ENCODE measurements at places on chromosomes 4 and X.

GRCh38 chrX:56343219-56343618 lies 111.1 kb downstream of the KLF8 start:
- DNase-seq = no peak

GRCh38 chr4:112422644-112423043 lies 93.3 kb downstream of the NEUROG2 start:
- DNase-seq = no peak

GRCh38 chr4:143441678-143442077 lies 71.8 kb upstream of the SMARCA5 start:
- DNase-seq = peak; percentile 18

DNA sequence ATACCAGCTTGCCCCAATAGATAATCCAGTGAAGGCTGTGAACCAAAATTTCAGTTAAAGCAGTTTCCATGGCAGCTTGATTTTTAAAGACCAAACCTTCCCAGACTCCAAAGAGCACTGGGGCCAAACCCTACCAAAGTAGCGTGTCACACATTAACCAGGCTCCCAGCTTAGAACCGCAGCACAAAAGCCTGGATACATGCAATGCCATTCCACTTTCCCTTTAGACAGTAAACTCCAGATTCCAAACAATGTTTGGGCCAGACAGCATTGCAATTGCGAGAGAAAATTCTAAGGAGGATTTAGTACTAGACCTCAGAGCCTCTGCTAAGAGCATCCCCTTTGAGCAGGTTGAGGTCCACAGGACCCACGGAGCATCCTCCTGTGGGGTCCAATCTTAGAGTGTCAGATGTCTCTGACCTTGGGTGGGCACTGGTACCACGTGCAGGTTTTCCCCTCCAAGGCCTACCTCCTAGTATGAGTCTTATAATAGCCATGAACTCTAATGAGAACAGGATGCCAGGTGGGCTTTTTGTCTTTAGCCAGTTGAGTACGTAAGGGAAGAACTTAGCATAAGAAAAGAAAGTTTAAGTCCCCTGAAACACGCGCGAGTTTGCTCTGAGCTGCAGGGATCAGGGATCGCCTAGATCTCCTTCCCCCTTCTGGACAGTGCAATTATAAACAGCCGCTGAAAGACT lies 38.8 kb downstream of the MGARP start:
- no peak for DNase-seq

DNA sequence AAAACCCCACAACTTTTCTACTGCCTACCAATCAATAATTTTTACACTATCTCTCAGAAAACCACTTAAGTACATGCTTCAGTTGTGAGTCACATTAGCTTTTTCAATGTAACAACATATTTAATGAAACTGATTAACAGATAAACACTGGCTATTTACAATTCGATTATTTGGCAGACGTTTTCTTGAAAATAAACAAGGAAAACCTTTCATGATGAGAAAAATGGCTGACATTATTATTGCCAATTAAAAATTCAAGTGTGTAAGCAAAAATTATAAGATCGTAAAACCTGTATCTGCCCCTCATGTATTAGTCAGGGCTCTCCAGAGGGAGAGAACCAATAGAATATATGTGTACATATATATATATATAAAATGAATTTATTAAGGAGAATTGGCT lies 1555.5 kb upstream of the IGFBP7 start:
- no peak for DNase-seq

DNA sequence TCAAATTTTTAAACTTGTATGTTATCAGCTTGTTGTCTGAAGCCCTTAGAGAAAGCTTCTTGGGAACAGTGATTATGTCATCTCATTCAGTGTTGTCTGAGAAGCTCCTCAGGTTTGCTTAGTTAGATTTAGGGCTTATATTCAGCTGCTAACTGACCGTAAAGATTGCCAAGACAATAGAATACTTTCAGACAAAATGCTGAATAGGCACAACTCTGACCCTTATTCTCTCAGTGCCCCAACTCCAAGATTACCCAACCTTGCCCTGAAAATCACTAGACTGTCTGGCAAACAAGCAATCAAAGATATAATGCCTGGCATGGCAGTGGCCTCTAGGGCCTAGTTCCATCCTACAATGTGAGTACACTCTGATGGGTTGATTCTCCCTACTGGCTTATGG lies 950.5 kb upstream of the HS3ST1 start:
- DNase-seq = no peak

- no peak for DNase-seq
Measured at GRCh38 chr4:153020457-153020856, 84.3 kb downstream of the FHDC1 start.

DNA sequence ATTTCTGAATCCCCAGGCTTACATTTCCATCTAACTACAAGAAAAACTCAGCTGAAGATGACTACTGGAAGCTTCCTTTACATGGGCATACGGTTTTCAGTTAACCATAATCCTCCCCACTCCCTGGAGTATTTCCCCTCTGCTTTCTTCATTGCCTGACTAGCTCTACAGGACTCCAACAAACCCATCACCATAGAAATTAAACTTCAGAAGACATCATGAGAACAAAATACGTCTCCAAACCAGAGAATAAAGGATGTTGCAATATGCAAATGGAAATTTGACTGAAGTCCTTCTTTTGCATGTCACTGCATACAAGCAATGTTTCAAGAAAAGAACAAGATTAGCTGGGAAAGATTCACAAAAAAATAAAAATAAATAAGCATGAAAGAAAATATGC lies 170.2 kb upstream of the PCDH18 start:
- no peak for DNase-seq

DNA sequence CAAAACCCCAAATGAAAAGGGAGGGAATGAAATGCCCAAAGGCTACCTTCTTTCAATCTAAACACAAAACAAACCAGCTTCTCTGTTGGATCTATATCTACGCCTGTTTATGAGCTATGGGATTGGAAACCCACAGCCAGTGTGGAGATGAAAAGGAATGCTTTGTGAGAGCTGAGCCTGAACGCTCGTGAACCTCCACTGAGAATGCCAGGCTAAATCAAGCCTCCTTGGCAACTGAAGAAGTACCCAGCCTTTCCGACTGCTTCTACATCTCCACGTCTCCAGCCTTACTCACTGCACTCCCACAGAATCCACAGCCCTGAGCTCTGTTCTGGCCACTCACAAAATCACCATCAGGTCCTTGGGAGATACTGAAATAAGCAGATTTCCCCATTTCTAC lies 31.8 kb downstream of the PROM1 start:
- no peak for DNase-seq

GRCh38 chr4:52750819-52751486 lies at the start of gene ERVMER34-1:
Gene ERVMER34-1 (minus strand): TSS chr4:52751425. CDS start chr4:52745520, 5,905 bp downstream.
- no peak for DNase-seq

DNA sequence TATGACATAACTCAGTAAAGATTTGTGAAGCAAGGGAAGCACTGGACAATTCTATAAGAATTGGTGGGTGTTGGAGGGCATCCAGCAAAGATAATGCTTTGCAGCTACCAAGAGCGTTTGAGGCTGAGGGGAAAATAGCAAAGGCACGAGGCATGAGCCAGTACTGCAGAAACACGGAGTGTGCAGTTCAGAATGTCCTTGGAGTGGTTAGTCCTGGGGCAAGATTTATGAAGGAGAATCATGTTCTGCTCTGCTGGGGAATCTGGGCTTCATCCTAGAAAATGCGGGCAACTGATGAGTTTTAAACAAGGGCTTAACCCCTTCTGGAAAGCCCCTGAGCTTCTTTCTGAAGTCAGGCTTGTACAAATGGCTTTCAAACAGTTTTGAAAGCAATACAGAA lies 452.5 kb downstream of the IL15 start:
- no peak for DNase-seq

DNA sequence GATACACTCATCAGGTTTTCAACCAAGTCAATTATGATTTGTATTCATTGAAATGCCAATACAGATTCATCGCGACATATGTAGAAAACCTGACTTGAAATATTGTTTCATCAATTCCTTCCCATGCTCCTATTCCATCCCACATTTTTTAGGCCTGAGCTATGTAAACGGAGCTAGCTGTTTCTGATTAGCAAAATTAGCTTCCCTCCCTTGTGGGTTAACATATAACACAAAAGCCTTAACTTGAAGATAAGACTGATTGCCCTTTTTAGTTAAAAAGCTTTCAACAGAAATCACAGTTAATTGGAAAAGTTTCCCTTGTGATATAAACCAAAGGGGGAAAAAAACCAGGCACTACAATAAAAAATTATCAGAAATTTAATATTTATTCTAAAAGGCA lies 32.8 kb upstream of the DCLK2 start:
- no peak for DNase-seq

All from occipital lobe (tissue), 3 donors.